Esophagus squamous epithelium (tissue), 5 donors: ENCODE measurements at places on chromosomes 5 and 9.

DNA sequence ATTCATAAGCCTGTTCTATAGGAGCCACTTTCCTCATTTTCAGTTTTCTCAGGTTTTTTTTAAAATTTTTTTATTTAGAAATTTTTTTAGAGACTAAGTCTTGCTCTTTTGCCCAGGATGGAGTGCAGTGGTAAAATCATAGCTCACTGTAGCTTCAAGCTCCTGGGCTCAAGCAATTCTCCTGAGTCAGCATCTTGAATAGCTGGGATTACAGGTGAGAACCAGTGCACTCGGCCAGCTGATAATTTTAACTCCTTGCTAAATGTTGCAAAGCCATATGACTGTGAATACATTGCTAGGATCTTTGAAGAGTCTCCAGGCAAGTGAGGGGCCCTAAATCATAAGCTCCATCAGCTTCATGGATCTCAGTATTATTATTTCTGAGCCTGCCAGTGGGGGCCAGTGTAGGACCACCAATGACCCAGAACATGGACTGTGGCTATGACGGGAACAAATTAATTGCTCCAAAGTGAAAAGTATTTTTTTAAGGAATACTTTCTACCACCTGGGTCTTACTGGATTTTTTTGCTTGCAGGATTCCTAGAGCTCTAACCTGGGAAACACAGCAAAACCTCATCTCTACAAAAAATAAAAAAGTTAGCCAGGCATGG lies 5.7 kb upstream of the GAPVD1 start:
- no peak for DNase-seq

DNA sequence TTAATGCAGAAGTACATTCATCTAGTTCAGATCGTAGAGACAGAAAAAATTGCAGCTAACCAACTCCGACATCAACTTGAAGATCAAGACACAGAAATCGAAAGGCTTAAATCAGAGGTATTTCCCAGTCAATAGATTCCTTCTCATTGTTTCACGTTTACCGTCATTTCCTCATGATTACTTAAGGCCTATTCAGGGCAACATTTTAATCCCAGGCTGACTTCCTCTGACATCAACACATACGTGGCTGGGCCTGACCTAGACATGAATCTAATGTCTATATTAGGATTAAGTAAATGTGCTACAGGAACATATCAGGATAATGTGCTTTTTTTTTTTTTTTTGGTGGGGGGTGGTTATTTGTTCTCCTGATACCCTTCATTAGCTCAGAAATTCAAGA lies 107.9 kb downstream of the RASGRF2 start:
- no peak for DNase-seq

DNA sequence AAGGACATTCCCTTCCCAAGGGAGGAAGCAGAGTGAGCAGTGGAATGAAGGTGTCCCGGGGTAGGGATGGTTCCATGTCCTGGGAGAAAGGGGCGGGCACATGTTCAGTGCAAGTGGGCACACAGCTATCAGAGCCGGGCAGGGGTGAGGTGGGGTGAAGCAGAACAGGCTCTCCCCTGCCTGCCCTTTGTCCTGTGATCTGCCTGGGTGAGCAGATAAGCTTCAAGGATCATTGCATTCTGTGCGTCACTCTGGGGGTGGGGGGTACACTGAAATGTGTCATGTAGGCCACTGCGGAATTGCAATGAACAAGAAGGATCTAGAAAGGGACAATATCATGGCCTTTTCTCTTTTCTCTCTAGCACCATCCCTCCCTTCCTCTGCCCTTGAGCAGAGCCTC lies 61.7 kb upstream of the SHB start:
- no peak for DNase-seq

- no peak for DNase-seq
Observed at GRCh38 chr9:78707481-78707991, 410.6 kb downstream of the PSAT1 start.

DNA sequence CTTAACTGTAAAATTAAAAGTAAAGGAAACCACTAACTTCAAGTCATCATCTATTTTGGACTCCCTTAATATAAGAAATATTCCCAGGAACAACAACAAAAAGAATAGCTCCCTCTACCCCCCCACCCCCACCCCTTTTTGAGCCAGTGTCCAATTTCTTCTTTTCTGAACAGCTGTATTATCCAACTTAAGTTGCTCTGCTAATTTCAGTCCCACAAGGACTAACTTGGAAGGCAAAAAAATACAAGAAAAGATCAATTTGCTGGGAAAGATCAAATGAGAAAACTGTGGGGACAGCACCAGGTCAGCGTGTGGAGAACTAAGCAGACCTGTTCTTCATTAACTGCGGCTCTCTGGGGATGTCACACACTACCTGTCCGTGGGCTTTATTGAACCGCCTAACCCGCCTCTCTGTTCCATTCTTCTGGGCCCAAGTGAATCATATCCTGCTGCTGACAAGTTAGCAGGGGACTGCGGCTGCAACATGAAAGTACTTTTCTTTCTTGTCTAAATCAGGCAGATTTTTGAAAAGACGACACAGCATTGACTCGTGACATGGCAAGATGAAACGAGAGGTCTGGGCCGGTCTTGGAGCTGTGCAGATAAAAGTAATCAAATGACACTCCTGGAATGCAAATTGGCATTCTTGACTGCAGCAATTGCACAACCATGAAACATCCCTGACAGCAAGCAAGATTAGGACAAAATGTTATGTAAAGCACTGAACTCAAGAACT lies 2.7 kb downstream of the BNC2 start:
- DNase-seq = no peak

GRCh38 chr5:177372910-177373309 lies 11.3 kb upstream of the SLC34A1 start:
- no peak for DNase-seq

- no peak for DNase-seq
Observed at GRCh38 chr5:148394587-148395019, 10.8 kb downstream of the FBXO38 start.

- no peak for DNase-seq
Observed at GRCh38 chr5:110884005-110884404, 145.2 kb downstream of the SLC25A46 start.

DNA sequence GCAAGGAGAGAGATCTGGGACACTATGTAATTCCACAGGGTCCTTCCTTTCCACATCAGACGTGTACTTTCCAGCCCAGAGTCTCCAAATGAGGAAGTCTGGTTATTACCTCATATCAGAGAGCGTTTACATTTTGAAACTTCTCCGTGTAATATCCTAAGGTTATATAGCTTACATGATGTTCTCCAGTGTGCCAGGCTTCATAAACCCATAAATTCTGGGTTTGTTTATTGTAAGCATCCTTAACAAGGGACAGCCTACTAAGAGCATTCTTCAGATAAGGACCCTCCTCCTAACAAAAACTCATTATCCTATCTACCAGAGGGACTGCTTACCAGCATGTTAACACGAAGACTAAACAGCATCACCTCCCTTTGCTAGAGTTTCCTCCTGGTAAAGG lies 17.9 kb downstream of the SRFBP1 start:
- DNase-seq = no peak

GRCh38 chr5:34685485-34686165 lies 29.5 kb downstream of the RAI14 start:
- DNase-seq = no peak

DNA sequence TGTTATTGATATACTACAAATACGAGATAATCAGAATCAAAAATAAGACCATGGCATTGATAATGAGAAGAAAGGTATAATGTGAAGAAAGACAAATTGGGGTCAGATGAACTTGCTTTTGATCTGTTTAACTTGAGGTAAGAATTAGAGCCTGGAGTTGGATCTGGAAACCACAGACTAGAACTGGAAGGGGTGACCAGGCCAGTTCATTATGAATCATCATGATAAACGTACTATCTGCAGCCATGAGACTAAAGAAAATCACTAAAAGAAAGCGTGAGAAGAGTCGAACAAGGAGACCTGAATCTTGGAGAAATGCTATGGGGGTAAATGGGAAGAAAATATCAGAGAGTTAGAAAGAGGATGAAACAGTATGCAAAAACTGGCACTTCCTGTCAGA lies 967.5 kb downstream of the NR2F1-AS1 start:
- no peak for DNase-seq

GRCh38 chr5:53963958-53964357 lies 346.4 kb downstream of the ARL15 start:
- no peak for DNase-seq
